GM13976 (cell line): ENCODE measurements at places on chromosomes 7 and 10.
A peak's percentile ranks its signal among the peaks of the same experiment; 100 is the strongest.

DNA sequence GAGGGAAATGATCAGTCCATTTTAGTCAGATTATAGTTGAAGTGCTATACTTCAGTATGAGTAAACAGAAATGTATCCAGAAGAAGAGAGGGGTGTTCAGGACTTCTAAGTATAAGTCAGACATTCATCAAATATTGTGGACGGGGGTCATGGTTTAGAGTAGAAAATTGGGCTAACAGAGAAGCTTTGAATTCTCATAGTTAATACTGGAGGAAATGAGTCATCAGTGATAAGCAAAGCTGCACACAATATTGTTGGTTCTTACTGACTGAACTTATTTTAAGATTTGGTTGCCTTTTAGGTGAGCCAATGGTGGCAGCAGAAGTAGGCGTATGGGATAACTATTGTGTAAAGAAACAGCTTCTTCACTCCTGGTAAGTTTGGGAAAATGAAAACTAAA lies 1.7 kb upstream of the SUMF2 start:
- no peak for DNase-seq

- DNase-seq: no peak
Measured at GRCh38 chr10:26837139-26837538, 23.6 kb downstream of the ABI1 start.

GRCh38 chr7:127872122-127872521 lies 159.1 kb downstream of the LRRC4 start:
- DNase-seq: no peak

GRCh38 chr7:158705234-158705850 lies 738 bp upstream of the NCAPG2 start:
- DNase-seq: no peak

DNA sequence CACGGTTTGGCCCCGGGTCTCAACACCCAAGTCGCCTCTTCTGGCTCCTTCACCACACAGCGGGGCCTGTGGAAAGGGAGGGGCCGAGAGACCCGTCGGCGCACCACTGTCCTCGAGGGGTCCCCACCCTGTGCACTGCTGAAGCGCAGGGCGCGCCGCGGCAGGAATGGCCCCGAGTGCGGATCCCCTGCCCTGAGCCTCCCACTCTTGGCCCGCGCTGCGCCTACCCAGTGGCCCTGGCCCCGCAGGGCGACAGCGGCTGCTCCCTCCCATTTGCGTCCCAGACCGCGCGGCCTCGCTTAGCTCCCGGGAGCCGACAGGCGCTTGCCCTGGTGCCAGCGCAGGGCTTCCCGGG lies 2.1 kb upstream of the SFMBT2 start:
- no peak for DNase-seq

DNA sequence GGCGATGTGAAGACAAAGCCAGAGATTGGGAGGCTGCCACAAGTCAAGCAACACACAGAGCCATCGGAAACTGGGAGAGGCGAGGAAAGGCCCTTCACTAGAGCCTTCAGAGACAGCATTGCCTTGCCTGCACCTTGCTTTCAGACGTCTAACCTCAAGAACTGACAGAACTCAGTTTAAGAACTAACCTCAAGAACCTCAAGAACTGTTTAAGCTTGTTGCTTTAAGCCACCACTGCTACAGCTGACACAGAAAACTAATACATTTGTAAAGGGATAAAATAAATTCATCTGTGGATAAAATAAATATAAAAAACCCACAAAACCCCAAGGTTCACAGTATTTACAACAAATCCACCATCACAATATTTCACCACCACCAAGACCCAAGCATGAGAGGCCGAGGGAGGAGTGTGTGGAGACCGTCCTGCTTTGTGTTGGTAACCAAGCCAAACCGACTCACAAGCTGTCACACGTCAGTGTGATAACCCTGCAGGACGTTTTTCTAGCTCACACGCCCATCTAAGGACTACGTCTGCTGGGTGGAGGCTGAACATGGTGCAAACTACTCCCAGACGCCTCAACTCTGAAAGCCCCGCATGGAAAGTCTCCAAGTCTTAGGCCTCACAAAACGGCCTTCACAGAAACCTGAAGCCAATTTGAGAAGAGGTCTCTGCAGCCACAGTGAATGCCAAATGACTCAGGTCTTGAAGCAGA lies 116.8 kb downstream of the ABLIM1 start:
- DNase-seq: no peak

DNA sequence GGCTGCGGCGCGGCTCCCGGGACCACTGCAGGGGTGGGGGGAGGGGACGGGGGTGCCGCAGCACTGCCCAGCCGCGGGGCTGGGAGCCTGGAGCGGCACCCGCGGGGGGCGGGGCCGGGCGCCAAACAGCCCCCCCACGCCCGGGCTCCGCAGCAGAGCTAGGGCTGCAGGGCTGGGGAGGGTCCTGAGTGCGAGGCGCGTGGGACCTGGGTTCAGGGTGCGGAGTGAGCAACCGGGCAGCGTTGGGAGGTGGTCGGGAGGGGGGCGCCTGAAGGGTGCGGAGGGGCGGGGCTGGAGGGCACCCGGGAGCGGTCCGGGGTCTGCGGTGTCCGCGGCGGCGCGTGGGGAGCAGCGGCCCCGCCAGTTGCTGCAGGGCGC lies 528 bp downstream of the CAMK2G start:
- peak; percentile 56 for DNase-seq

- DNase-seq: no peak
Measured at GRCh38 chr10:59891936-59892335, 14.4 kb downstream of the CCDC6 start.

DNA sequence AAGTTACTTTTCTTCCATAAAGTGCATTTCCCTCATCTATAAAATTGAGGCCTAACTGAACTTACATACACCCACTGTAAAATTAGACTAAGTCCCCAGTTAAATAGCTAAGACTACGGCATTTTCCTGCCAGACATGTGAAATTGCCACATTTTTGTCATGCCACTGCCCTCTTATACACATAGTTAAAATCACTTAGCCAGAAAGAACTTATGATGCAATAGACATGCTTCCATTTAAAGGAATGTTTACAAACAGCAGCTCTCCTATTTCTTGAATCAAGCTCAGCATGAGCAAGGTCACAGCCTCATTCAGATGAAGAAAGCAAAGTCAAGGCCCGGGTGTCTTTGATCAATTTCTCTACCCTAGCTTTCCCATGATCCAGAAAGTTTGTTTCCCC lies 175.7 kb downstream of the LRRN3 start:
- DNase-seq: no peak

DNA sequence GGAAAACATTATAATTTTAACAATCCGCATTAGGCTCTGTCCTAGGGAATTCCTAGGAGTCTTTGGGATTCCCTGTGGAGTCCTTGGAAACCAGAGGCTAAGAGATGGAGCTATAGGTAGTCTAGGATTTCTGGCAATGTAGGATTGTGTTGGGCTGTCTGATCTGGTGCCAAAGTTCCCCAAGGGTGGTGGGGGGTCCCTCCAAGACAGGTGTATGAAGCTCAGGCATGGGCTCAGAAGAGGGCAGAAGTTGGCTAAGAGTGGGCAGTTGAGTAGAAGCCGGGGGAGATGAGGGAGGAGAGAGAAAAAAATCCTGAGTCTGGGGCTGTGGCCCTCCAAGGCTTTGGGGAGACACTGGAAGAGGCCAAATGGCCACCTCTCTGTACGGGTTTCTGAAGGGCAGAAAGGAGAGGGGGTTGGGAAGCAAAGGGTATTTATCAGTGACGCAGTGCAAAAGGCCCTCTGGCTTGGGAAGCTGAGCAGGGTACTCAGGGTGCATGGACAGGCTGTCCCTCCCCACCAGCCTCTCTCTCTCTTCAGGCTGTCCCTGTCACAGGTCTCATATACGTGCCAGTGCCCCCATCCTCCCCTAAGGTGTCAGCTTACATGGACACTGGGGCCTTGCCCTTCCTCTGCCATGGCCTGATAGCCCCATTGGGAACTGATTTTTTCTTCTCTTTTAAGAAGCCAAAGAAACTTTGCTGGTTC lies 929 bp downstream of the HOXA6 start:
- no peak for DNase-seq
